Renal cortex interstitium (tissue), 15 donors: ENCODE measurements at places on chromosomes 5 and 9. TPM values are rescaled to one million over a fixed set of nuclear protein-coding genes. Genes with fewer than 3 reads are reported as not detected.

MEIKIN gene
- polyA plus RNA-seq: not detected

FST gene
- polyA plus RNA-seq: 30.2 TPM

IRX2 gene
- polyA plus RNA-seq: 29.6 TPM

CAMK4 gene
- polyA plus RNA-seq: 5.9 TPM

TRPM6 gene
- polyA plus RNA-seq: 0.70 TPM

BRD8 gene
- polyA plus RNA-seq: 184 TPM

FABP6 gene
- polyA plus RNA-seq: not detected

ELAVL2 gene
- polyA plus RNA-seq: 5.1 TPM

CYLC2 gene
- polyA plus RNA-seq: not detected

VDAC1 gene
- 202 TPM for polyA plus RNA-seq

RPP25L gene
- 33.6 TPM for polyA plus RNA-seq

AGXT2 gene
- polyA plus RNA-seq: 28.1 TPM

NXNL2 gene
- 4.0 TPM for polyA plus RNA-seq

TXNDC15 gene
- polyA plus RNA-seq: 89.5 TPM

CER1 gene
- polyA plus RNA-seq: 2.3 TPM

PRRC1 gene
- polyA plus RNA-seq: 80.9 TPM

EMB gene
- polyA plus RNA-seq: 4.1 TPM

LTC4S gene
- polyA plus RNA-seq: 6.8 TPM

GRIN1 gene
- polyA plus RNA-seq: not detected

TCF7 gene
- polyA plus RNA-seq: 14.4 TPM

HARS1 gene
- polyA plus RNA-seq: 71.8 TPM

NUTM2G gene
- polyA plus RNA-seq: 0.31 TPM
